Fibroblast of skin of right biceps (primary cell): ENCODE measurements at places on chromosomes 16 and 17.

- peak; percentile 66 for DNase-seq
Measured at GRCh38 chr17:50198026-50198669, 3.3 kb downstream of the COL1A1 start.

GRCh38 chr17:50715471-50715870 is 3.9 kb upstream of the LUC7L3 start:
- peak; percentile 15 for DNase-seq

DNA sequence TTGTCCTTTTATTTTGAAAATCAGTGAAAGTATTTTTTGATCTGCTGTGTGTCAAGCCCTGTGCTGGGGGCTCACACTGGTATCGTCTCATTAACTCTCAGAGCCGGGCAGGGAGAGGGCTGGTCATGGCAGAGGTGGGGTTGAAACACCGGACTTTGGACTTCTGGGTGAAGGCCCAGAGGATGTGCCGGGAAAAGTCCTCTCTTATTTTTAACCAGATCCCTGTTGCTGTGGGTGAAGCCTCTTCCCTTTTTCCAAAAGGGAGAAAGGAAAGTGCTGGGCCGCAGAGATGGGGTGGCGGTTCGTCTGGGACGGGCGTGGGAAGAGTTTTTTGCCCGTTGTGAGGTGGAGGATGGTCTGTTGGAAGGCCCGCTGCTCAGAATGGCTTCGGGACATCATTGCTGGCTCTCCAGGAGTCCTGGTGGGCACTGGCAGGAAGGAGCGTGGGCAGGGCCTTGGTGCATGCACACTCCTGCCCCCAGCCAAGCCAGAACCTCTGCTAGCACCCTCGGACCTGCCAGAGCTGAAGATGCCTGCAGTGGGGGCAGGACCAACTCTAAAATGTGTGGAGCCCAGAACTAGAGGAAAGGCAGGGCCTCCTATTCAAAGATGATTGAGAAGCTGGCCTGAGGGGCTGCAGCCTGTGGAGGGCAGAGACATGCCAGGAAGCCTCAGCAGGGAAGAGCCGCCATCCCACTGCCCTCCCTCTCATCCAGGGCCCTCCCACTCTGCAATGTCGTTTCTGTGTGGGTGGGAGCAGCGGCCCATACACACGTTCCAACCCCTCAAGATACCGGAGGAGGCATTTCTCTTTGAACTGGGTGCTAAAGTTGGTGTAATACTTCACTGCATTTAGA is 213.2 kb downstream of the CCDC182 start:
- DNase-seq, result no peak

DNA sequence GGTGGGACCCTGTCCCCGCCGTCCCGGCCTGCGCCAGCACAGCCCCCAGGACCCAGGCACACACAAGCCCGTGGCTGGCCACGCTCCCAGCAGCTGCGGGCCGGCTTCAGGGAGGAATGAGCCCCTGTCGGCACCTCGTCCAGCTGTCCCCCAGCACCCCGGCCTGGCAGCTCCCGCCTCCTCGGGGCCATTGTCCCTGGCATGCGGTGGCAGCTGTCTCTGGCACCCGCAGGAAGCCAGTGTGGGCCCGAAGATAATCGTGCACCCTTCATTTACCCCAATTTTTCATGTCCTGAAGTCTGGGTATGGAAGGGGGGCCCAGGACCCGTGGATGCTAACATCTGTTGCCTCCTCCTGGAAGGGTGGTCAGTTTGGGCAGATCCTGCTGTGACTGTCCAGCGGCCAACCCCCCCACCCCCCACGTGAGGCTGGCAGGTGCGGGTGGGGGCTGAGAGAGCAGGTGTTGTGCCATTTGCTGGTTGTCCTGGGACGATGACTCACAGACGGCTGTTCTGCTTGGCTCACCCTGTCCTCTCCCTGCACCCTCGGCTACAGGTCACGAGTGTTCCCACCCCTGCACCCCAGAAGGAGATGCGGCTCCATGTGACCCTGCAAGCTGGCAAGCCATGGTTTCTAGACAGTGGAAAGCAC is 4.0 kb upstream of the LMF1 start:
- no peak for DNase-seq

DNA sequence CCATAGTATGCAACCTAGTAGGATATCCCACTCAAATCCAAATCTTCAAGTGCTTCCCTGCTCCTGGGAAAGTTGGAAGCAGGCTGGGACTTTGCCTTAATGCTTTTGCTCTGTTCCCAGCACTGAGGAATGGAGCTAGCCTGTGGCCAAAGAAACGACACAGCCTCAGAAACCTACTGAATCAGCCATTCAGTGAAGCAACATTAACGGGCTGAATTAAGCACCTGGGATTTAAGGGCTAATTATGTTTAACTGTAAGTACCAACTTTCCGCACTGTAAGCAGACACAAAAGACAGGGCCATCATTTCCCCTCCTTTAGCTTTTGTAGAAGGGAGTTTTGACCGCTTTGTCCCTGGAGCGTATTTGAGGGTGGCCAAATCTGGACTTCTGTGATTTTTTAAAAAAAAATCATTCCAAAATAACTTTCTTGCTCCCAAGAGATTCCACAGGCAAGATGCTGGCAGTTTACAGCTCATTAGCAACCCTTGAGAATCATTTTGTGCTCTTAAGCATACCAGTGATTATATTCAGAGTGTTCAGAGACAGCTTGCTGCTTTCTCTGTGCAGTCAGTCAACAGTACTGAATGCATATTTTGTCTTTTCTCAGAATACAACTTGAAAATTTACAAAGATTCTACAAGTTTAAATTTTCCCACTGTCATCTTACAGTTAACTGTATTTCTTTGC is 17.6 kb upstream of the NOL11 start:
- DNase-seq, result no peak

DNA sequence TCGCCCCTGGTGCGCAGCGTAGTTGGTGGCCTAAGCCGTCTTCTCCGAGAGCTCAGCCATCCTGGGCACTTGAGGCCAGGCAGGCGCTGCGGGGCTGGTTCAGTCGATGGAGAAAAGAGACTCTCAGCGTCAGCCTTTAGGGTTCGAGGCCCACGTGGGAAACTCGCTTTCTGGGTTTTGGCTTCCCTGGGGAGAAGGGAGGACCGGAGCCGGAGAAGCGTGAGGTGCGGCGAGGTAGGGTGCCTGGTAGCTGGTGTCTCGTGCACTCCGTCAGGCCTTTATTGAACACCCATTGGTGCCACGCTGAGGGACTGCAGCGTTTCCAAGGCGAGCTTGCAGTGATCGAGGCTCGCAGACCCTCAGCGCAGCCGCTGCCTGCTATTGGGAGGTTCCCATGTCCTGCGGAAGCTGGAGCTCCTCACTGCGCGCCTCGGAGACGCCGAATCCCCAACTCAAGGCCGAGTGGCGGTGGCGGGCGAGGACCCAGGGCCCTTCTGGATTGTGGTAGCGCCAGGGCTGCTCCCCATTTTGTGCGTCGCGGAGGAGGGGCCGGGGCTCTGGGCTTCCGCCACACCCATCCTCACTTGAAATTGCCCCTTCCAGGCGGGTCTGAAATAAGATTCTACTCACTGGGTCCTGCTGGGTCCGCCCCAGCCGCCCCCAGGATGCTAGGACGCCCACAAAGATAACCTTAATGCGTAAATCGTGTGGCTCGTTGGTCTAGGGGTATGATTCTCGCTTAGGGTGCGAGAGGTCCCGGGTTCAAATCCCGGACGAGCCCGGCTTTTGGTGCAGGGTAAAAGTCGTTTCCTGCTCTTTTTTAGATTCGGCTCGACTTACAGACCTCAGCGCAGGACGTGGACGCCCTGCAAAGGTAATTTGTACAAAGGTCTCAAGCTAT is 1.2 kb downstream of the OR1F1 start:
- peak; percentile 81 for DNase-seq

DNA sequence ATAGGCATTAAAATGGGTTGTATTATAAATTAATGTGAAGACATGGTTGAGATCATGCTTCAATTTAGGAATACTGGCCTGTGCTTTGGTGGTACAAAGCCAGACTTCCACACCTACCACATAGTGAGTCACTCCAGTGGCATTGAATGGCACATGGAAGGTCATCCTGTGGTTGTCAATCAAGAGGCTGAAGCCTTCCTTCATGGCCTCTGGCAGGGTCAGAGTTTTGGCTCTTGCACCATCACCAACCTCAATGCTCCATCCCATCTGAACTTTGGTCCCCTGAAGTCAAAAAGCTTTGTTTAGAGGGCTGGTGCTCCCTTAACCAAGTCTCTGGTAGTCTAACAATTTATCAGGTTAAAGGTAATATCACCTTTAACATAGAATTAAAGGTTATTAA is 6.1 kb downstream of the ZP2 start:
- DNase-seq, result no peak

- peak; percentile 33 for DNase-seq
Measured at GRCh38 chr17:46097497-46097896, 95.7 kb downstream of the KANSL1 start.

GRCh38 chr16:82629441-82630027 is 2.8 kb downstream of the CDH13 start:
- DNase-seq, result peak; percentile 94

DNA sequence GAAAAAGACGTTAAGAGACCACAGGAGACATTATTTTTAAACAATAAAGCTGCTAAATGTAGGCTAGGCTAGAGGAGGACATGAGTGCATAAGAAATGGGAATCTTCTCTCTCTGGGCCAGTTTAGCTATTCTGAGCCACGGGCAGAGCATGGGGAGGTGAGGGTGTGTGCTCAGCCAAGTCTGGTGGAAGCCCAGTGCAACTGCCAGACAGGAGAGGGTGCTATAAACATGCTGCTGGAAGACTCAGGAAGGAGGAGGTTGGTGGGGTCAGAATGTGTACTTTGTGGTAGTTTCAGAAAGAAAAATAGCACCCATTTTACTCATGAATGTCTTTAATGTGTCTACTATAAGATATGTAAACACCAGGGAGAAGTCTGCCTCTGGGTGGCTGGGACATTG is 5.9 kb upstream of the SDK2 start:
- no peak for DNase-seq

DNA sequence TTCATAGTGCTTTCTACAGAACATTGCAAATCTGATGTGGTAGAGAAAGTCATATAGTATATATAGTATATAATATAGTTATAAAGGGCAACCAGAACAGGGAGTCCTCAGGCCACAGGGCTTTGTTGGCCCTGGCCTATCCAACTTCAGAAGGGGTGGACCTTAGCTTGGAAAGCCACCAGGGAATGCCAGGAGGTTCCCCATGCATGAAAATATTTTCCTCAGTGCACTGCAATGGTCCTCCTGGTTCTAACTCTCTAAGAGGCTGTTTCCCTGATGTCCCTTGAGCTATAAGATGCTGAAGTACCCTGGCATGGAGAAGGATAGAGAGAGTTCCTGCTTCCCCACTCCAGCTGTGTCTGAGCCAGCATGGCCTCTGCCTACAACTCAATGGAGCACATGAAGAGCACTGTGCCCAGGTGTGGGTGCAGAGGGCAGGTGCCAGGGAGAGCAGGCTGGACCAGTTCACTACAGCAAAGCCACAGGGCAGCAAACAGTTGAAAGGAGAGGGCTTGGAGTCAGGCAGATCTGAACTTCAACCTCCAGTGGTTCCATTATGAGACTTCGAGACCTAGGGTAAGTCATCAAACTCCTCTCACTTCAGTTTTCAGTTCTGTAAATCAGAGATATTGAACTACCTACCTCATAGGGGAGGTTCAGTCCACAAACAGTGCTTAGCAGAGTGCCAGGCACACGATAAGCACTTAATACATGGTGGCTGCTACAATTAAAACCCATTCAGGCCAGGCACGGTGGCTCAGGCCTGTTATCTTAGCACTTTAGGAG is 183.1 kb downstream of the SALL1 start:
- no peak for DNase-seq

- no peak for DNase-seq
Measured at GRCh38 chr16:11456741-11457140, 111.5 kb downstream of the RMI2 start.

GRCh38 chr17:62627219-62627903 is at the start of gene MRC2:
TSS of gene MRC2 (plus strand) at chr17:62627670. CDS start at chr17:62627803, 133 bp downstream.
- peak; percentile 85 for DNase-seq

DNA sequence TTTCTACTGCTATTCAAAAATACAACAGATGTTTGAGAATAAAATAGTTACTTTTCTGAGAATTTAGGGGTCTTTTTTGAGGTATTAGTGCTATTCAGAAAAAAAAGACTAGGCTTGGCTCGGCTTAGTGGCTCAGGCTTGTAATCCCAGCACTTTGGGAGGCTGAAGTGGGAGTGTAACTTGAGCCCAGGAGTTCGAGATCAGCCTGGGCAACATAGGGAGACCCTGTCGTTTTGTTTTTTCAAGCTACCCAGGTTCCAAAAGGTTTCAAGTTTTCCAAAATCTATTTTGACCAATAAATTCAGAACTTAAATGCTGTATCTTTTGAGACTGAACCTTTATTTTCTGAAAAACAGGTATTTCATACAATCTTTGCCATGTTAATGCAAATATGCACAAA is 3.2 kb upstream of the ARL6IP1 start:
- DNase-seq, result no peak
